ENCODE measurements at places on chromosomes 6 and 20.
A peak's percentile ranks its signal among the peaks of the same experiment; 100 is the strongest.

- DNase-seq = no peak
These were observed 569.7 kb upstream of the CITED2 start for GRCh38 chr6:139944131-139944530.

DNA sequence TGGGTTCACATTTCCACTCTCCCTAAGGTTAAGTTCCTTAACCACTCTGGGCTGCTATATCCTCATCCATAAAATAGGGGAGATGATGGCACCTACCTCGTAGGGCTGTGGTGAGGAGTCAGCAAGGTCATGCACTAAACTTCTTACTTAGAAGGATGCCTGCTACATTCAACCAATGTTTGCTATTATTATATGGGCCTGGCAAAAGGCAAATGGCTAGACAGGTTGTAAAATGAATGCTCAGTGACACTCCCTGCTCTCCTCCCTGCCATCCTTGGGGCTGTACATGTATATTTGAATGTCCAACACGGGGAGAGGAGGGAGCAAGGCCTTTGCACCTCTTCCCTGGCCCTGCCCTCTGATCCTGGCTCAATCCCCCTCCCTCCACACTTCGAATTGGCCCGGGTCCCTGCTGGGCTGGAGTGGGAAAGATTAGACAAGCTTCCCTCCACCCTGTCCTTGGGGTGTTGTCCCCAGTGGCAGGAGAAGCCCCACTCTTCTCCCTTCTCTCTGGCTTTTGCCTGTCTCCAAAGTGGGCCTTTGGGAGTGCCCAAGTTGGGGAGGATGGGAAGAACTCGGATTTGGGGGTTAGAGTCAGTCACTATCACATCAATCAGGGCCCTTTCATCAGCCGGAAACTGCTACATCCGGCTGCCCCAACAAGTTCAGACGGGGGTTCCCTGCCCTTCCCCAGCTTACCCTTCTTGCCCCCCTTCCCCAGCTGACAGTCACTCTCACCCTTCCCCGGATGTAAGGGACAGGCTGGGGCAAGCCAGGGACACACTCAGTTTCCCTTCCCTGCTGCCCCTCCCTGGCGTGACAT, 36.3 kb upstream of the VEGFA start:
- peak; percentile 65 for DNase-seq

GRCh38 chr6:402901-403658, 11.5 kb downstream of the IRF4 start:
- no peak for DNase-seq

GRCh38 chr6:37489697-37490336, 9.9 kb downstream of the CCDC167 start:
- peak; percentile 8 for DNase-seq

DNA sequence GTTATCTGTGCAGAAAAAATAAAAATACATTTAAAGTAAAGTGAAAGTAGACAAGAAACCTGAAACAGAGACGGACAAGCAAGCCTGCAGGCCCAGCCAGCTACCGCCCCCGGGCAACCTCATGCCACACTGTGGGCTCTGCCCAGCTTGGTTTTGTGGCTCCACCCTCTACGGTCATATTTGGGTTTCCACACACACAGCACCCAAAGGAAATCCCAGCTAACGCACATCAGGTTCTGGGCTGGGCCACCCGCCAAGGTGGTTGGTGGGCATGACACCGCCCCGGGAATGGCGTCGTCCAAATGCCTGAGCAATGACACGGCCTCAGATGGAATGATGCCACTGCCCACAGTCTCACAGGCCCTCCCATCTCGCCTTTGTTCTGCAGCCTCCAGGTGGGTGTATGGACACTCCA, 22.9 kb downstream of the FAM110A start:
- peak; percentile 14 for DNase-seq

DNA sequence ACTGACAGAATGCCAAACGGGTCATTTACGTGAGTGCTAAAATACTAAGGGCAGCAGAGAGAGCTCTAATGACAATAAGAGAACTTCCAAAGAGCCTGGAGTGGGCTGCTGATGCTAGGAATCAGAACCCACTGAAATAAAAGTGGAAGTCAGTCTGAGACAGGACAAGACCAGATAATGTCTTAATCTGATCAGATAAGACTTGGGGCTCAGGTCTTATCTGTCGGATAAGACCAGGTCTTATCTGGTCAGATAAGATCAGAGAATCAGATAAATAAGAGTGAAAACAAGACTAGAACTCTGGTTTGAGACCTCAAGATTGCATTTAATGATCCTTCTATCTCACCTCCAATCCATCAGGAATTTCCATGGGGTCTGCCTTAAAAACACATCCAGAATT, 18.6 kb downstream of the LRP11 start:
- DNase-seq = no peak

DNA sequence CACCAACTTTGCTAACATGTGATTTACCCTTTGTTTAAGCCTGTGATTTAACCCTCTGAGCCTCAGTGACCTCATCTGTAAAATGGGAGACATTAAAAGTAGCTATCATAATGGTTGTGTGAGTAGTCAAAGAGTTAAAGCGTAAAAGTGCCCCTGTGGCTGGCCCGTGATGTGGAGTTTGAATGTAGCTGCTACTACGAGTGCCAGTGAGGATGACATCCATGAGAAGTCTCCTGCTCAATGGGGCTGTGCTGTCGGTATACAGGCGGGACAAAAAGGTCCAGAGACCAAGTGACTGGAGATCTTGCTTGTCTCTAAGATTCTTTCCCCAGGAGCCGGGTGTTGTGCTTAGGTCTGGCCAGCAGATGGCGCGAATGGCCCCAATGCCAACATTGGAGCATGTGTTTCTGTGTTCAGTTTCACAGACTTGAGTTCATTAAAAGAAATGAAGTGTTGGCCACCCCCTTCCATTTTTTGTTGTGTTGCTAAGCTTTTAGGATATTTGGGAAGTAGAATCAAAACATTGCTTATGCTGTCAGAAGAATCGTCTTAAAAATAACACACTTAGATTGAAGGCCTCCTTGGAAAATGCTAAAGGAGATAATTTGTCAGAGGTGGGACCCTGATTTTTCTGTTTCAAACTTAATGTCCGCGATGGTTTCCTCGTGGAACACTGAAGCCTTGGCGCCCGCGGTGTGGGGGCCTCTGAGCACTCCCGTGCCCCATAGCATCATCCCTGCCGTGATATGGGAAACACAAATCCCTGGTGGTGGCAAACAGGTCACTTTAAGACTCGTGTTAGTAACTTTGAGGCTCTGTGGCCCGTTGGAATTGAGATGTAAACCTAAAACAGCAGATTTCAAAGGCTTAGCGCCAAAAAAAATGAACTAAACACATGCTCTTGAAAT, 9.3 kb upstream of the RBM38 start:
- peak; percentile 87 for DNase-seq

DNA sequence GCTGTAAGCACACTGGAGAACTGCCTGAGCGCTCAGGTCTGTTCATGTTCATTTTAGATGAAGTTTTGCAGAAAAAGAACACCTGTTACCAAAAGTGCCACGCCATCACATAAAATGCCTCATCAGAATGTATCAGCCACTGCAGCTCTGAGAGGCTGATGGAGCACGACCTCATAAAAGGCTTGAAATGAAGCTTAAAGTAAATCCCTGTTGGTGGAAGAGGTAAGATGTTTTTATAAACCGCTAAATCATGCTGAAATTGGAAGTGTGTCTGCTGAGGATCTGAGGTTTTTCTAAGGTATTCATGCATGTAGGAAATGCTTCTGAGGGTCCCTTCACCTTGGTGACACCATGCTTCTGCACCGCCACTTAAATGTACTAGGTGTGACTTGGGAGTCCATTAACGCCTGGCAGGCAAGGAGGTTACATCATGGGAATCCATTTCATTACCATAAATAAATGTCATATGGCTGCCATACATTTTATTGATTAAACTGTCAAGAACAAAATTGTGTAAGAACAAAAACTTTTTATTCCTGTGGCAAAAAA, 363.1 kb upstream of the AGPAT4 start:
- no peak for DNase-seq

DNA sequence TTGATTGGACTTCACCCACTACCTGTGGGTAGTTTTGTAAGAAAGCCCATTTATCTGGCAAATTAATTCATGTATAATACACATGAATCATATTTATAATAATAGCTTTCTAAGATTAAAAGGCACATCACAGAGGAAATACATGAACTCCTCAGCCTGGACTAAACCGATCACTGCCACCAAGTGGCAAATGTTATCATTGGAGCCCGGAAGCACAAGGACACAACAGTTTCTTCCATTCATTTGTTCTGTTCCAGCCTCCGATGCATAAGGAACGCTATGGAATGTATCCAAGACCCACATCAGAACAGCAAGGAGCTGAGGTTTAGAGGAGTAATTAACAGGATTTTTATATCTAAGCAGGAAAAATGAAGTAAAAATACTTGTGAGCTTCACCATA, 13.9 kb upstream of the IPCEF1 start:
- peak; percentile 21 for DNase-seq

DNA sequence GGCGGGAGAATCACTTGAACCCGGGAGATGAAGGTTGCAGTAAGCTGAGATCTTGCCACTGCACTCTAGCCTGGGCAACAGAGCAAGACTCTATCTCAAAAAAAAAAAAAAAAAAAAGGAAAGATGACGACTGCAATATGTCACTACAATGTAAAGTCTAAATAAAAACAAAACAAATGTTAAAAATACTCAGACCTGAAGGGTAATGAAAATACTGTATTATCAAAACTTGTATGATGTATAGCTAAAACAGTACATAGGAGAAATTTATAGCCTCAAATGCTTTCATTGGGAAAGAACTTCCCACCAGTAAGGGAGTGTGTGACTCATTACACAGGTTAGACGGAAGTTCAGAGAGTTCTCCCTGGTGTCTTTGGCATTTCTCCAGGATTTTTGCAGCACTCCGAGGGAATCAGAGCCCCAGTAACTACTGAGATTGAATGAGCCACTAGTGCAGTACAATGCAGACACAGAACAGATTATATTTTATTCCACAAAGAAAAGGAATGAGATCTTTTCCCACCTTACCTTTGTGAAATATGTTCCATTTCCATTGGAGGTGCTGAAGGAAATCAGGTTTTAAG, 12.5 kb upstream of the RALGAPB start:
- no peak for DNase-seq

DNA sequence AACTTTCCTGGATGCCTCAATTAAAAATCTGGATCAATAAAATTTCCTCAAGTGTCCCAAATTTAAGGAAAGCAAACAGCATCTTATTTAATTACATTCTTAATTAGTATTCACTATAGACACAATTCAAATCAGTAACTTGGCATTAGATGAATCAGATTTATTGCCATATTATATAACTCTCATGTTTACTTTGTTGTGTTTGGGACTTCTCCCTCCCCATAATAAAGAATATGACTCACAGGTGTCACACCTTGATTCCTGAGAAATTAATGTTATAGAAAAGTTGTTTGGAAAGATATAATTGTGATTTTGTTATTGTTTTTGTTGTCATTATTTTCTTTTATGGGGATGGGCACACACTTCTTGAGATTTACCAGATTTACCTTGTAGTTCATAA, 18.4 kb downstream of the EYA4 start:
- no peak for DNase-seq

- DNase-seq = no peak
These were observed 2.6 kb downstream of the VGLL2 start for GRCh38 chr6:117267766-117268534.

DNA sequence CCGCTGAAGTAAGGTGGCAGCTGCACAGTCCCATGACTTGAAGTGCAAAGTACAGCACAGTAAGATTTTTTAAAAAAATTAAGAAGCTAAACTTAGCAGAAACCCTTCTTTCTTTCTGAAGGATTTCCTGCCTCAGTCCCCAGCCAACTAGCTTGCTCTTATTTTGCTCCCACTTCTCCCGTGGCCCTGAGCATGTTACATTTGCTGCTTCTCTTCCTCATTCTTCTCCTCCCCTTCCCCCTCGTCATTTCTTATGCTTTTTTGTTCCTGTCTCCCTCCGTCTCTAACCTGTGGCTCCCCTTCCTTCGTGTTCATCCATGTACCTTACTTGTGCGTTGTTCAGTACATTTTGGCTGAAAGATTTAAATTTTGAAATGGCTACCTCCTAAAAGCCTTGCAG, 123.0 kb downstream of the SASH1 start:
- DNase-seq = no peak

All from CD4-positive, alpha-beta T cell treated with Interleukin-1 beta for 1 hour (primary cell).